ENCODE measurements at places on chromosomes 2 and 18.
A peak's percentile ranks its signal among the peaks of the same experiment; 100 is the strongest.

GRCh38 chr2:208049441-208049840 lies 24.1 kb upstream of the PLEKHM3 start:
- DNase-seq = no peak

DNA sequence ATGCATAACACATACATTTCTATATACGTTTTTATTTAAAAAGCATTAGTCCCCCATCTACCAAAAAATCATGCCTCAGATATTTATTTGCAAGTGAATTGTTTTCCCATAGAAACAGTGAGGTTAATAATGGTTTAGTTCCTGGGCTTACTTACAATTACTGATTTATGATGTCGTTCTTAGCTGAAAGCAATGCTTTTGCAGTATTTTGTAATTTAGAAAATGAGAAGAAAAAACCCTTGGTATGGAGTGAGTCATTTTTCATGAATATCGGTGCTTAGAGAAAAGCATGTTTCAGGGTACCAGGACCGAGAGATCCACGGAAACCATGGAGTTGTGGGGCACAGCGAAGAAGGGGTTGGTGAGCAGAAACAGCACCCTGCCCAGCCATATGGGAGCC lies 12.0 kb upstream of the CDK15 start:
- DNase-seq = no peak

DNA sequence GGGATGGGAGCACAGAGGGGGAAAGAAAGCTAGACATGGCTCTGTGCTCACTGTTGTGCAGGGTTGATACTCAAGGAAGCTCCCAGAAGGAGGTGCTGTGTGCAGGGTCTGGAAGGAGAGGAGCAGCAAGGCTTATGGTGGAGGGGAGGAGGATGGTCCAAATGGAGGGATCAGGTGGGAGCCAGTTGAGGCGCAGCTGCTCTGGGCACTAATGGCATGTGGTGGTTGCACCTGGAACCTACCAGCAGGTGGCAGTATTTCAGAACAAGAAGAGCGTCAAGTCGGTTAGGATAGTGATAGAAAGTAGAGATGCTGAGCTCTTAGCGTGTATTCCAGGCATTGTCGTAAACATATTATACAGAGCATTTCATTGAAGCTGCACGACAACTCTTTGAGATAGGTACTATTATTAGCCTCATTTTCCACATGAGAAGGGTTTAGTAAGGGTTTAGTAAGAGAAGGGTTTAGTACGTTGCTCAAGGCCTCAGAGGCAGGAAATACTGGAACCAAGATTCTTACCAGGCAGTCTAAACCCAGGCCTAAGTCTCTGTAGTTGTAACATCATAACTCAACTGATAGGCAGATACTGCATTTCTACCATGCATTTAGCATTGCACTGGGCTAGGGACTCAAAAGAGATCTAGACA lies 223.7 kb downstream of the CYP26B1 start:
- peak; percentile 29 for DNase-seq

DNA sequence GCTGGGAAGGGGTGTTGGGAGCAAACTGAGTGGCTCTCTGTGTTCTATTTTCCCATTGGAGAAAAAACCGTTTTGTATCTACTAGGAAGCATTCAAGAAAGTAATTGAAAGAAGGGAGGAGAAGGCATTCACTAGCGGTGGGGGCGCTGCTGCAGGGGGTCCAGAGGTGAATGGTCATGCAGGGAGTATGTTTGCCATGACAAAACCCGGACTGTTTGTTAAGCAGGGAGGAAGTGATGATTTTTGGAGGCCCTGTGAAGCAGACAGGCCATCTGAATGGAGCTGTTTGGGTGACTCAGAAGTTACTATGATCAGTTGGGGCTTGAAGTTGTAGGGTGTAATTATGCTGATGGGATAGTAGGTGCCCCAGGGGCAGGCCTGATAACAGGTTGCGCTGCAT lies 7.0 kb downstream of the TAF4B start:
- no peak for DNase-seq

- no peak for DNase-seq
Observed at GRCh38 chr18:48324651-48325050, 84.5 kb downstream of the ZBTB7C start.

GRCh38 chr2:233922471-233922870 lies 5.3 kb downstream of the TRPM8 start:
- no peak for DNase-seq

GRCh38 chr2:131039535-131039907 lies 53.7 kb downstream of the FAM168B start:
- no peak for DNase-seq

- no peak for DNase-seq
Observed at GRCh38 chr18:67919316-67919715, 402.8 kb upstream of the DSEL start.

- DNase-seq = no peak
Observed at GRCh38 chr18:25274926-25275325, 77.0 kb downstream of the ZNF521 start.

GRCh38 chr2:138708682-138709241 lies 71.4 kb downstream of the NXPH2 start:
- no peak for DNase-seq

- no peak for DNase-seq
Observed at GRCh38 chr2:201520201-201520600, 68.7 kb downstream of the STRADB start.

- DNase-seq = no peak
Observed at GRCh38 chr2:228699888-228700287, 518.4 kb upstream of the SPHKAP start.

GRCh38 chr2:207318181-207318628 lies 152.5 kb upstream of the KLF7 start:
- no peak for DNase-seq

GRCh38 chr2:100720445-100720844 lies 99.5 kb upstream of the NPAS2 start:
- DNase-seq = no peak

DNA sequence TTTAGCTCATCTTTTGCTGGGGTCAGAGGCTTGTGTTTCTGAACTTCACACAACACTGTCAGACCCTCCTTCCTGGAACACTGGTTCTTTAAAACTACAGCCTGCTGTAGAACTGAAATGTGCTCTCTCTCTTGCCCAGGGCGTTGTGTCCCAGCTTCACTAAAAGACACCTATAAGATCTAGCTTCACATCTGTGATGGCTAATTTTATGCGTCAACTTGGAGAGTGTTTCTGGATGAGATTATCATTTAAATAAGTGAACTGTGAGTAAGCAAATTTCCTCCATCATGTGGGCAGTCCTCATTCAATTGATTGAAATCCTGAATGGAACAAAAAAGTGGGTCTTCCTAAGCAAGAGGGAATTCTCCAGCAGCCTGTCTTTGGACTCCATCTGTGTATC lies 140.3 kb downstream of the OSR1 start:
- no peak for DNase-seq

GRCh38 chr2:20674974-20675679 lies 8.2 kb downstream of the GDF7 start:
- no peak for DNase-seq

- no peak for DNase-seq
Observed at GRCh38 chr2:219073413-219074129, 12.8 kb upstream of the IHH start.

GRCh38 chr2:151931756-151932155 lies 103.5 kb upstream of the ARL5A start:
- no peak for DNase-seq

- DNase-seq = no peak
Observed at GRCh38 chr2:76378140-76378539, 667.4 kb upstream of the GCFC2 start.
